ENCODE measurements at places on chromosomes 7 and 10.

DNA sequence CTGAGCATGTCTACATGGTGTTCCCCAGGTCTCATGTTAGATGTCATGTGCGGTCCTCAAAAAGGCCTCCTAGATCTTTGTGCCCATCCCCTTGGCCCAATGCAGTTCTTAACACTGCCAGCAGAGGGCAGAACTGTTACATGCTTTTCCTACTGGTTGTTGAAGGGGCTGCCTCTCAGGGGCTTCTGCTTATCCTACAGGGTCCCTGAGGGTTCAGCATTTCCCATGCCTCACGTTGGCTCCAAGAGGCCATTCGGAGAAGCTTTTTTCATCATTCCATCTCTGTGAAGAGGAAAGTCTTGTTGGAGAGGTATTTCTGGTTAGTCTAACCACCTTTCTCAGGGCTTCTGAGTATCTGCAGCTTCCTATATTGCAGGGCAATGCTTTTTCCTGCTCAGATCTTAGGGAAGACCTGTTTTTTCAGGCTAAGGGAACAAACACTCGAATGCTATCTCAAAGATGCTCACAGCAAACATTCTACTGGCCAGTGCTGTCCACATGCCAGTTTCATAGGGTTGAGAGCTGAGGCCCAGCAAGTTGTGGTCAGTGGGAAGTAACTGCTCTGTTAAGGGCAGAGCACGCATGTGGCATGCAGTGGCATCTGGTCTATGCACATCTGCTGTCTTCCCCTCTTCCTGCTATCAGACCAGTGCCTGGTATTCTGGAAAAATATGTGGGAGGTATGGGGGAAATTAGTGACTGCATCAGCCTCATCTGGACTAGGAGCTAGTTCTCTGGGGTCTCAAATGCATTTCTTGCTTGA, 31.5 kb downstream of the MBL2 start:
- DNase-seq, result no peak

GRCh38 chr10:4596951-4597350, 229.1 kb upstream of the AKR1E2 start:
- DNase-seq, result no peak

DNA sequence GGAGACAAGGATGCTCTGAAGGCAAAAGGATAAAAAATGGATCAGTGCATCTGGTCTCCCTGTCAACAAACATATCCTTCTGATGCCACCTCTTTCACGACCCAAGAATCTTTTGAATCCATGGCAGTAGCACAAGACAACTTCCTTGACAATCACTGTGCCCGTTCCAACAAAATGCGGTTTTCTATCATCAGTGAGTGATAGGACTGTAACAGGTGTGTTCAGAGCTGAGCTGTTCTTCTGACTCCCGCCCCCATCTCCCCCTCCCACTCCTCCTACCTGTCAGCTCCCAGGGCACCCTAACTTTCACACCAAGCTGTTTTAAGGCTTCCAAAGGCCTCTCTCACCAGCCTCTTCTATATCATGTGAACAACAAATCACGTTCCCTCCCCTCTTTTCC, 74.8 kb downstream of the PARD3 start:
- DNase-seq, result no peak

DNA sequence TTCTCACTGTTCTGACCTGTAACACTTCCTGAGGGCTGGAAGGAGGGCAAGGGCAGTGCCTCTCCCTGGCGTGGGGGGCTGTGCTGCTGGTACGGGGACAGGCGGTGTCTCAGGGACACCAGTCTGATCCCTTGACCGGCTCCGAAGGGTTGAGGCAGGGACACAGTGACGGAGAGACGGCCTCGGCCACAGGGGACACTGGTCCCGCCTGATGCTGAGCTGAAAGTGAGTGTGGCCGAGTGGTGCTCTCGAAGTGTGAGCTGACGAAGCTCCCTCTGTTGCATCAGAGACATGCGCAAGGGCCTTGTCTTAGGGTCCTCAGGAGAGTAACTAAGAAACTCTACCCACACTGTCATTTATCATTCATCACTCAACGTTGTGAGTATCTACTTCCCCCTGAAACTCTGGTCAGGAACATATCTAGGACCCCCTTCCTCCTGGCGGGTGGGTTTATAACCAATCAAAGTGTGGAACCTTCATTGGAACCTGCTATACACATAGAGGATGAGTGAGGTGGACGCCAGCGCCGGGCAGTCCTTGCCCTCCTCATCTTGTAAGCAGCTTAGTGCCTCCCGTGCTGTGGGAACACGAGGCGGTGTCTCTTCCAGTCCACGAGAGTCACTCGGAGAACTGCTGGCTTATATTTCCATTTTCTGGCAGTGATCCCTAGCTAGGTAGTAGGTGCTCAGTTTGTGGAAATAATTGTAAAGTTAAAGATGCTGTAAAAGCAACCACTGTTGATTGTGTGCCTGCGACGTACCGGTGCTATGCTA, 283.1 kb downstream of the DNAJB6 start:
- no peak for DNase-seq

- no peak for DNase-seq
These were observed 130.7 kb upstream of the KMT2E start for GRCh38 chr7:104883248-104883717.

DNA sequence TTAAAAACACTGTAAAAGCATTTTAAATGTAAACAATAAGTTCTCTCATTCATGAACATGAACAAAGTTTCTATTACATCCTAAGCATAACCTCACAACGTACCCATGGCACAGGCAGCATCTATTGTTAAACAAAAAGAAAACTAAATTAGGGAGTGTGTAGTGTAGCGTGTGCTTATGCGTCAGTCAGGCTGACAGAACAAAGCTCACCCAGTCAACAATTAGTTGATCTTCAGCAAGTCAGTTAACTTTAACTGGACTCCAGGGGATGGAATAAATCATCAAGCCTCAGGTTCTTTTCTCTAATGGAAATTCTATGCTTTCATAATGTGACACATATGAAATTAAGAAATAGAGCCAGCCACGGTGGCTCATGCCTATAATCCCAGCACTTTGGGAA, 91.6 kb upstream of the ODAD2 start:
- no peak for DNase-seq

DNA sequence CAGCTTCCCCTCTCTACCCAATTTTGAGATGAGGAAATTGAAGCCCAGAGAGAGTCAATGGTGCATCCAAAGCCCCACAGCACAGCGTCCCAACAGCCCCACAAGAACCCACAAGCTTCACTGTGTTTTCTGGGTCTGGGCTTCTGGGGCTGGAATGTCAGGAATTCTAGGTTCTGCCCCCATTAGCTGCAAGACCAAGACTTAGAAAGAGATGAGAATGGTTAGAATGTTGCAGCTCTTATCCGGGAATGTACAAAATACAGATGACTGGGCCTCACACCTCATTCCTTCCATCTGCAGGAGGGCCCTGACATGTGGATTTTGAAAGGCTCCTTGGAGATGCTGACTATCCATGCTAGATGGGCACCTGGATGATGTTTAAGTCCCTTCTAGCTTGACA, 6.0 kb upstream of the SGPL1 start:
- no peak for DNase-seq

GRCh38 chr7:141160246-141160860, 86.5 kb downstream of the TMEM178B start:
- DNase-seq, result no peak

DNA sequence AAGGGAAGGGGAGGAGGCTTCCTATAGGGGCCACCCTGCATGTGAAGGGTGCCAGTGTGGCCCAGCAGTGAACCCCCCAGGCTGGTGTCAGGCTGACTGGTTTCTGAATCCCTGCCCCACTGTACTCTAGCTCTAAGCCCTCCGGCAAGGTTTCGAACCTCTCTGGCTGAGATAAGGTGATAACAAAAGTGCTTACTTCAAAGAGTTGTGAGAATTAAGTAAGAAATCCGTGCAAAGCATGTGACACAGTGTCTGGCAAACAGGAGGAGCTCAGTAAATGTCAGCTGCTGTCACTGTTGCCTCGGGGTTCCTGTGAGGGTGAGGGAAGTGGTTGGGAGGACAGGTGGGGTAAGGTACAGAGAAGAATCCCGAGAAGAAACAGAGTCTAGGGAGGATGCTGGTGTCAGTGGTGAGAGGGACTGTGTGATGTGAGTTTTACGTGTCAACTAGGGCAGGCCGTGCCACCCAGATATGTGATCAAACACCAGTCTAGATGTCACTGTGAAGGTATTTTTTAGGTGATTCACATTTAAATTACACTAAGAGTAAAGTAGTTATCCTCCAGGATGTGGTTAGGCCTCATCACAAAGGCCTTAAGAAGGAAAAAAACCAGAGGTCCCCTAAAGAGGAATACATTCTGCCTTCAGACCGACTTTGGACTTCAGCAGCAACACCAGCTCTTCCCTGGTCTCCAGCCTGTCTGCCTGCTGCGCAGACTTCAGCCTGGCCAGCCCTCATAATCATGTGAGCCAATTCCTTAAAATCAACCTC, 64.4 kb downstream of the BPGM start:
- DNase-seq, result no peak
